ENCODE measurements at places on chromosomes 5 and 9. TPM values are rescaled to one million over a fixed set of nuclear protein-coding genes. Genes with fewer than 3 reads are reported as not detected.

The MYMK gene
- total RNA-seq: not detected

The NUTM2F gene
- total RNA-seq: not detected

The AFAP1L1 gene
- total RNA-seq: 4.9 TPM

The PCDHGB3 gene
- total RNA-seq: 8.2 TPM

The BTNL8 gene
- total RNA-seq: not detected

The HOMER1 gene
- 205 TPM for total RNA-seq

The C8G gene
- not detected for total RNA-seq

The TMC1 gene
- 0.82 TPM for total RNA-seq

The ROPN1L gene
- 1.2 TPM for total RNA-seq

The OBP2A gene
- total RNA-seq: not detected

The LMX1B gene
- total RNA-seq: under 0.01 TPM

The PRUNE2 gene
- 10.2 TPM for total RNA-seq

The TLR4 gene
- total RNA-seq: 4.9 TPM

The TNFSF8 gene
- total RNA-seq: under 0.01 TPM

The ADAMTS19 gene
- 6.5 TPM for total RNA-seq

All from frontal cortex (tissue), 4 donors.